ENCODE measurements at places on chromosomes 12 and 14. TPM values are rescaled to one million over a fixed set of nuclear protein-coding genes. Genes with fewer than 3 reads are reported as not detected.

Gene CYP27B1
- 1.7 TPM for total RNA-seq

Gene PLD4
- total RNA-seq, result 0.18 TPM

Gene STAC3
- total RNA-seq, result 1.8 TPM

Gene SBNO1
- 36.0 TPM for total RNA-seq

Gene PPP1R36
- total RNA-seq, result 1.3 TPM

Gene ALDH1L2
- total RNA-seq, result 85.5 TPM

Gene ADAM21
- not detected for total RNA-seq

Gene TMEM229B
- 0.37 TPM for total RNA-seq

Gene KIF5A
- 0.43 TPM for total RNA-seq

Gene GRIP1
- 9.1 TPM for total RNA-seq

Gene KLRC4
- total RNA-seq, result 3.1 TPM

Gene GLT1D1
- 0.11 TPM for total RNA-seq

Gene RNASE1
- total RNA-seq, result not detected

Gene SCN8A
- total RNA-seq, result 1.5 TPM

Gene RNU6-7
- not detected for total RNA-seq

DNA sequence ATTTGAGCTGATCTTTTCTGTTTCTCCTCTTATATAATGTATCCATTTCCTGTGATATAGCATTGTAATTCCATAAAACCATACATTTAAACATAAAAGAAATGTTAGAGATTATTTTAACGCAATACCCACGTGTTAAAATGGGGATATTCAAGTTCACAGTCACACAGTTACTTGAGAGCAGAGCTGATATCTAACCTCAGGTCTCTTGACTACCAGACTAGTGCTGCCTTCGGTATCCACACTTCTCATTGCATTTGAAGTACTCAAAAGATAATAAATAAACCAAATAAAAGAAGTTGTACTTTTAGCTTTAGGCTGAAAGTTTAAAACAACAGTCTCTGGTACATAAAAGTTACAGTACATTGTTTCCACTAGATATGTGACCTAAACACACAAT is 2.9 kb downstream of the CLECL1 start:
- no peak for DNase-seq

DNA sequence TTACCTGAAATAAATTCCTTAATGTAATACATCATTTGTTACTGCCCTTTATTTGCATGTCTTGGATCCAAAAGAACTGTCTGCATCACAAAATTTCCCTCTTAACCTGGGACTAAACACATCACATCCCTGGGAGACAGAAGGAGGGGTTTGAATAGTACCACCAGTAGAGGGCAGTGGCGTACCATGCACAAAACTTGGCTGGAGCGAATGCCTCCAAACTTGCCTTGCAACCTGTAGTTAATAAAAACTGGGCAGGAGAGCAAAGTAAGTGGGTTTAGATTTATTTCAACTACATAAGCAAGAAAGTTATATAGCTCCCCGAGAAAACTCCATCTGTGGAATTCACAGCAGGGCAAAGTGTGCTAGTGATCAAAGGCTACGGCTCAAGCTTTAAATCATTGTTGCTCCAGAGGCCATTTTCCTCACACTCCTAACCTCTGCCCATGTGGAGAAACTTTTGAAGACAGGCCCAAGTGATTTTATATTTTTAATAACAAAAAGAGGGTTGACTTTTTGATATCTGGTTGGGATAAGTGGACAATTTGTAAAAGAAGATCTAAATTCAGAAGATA is 1176.7 kb upstream of the SEL1L start:
- no peak for DNase-seq

DNA sequence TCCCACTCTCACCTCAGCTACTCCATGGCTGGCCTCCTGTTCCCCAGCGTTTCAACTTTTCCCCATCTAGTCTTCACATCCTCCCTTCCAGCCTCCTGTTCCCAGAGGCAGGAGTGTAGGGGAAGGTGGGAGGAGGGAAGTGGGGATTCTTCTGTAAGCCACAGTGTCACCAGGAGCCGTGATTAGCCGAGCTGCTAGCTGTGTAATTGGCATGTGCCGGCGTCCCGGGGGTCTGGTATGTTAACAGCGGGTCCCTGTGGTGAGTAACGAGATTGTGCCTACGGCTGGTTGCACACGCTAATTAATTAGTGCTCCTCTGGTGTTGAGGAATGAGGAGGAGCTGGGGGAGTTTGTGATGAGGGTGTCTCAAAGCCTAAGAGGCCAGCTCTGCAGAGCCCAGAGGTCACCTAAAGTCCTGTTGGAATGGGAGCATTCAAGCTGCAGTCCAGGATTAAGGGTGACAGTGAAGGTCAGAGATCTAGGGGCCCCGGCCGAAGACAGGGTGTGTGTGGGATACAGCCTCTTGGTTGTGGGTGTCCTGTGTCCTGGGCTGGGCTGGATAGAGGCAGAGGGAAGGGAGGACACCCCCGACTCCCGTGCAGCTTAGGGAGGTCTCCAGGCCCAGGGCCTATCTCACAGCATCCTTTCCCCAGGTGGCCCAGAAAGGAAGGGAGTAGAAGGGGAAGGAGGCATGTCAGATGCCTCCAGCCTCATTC is 10.0 kb upstream of the CALCOCO1 start:
- no peak for DNase-seq

GRCh38 chr12:40635141-40635731 is 57.0 kb upstream of the CNTN1 start:
- DNase-seq, result no peak

GRCh38 chr12:108622421-108622820 is 11.3 kb downstream of the SELPLG start:
- DNase-seq, result no peak

- DNase-seq, result no peak
Observed at GRCh38 chr14:91261986-91262549, 17.6 kb upstream of the GPR68 start.

- DNase-seq, result no peak
Observed at GRCh38 chr12:98456576-98457573, 58.5 kb upstream of the TMPO start.

DNA sequence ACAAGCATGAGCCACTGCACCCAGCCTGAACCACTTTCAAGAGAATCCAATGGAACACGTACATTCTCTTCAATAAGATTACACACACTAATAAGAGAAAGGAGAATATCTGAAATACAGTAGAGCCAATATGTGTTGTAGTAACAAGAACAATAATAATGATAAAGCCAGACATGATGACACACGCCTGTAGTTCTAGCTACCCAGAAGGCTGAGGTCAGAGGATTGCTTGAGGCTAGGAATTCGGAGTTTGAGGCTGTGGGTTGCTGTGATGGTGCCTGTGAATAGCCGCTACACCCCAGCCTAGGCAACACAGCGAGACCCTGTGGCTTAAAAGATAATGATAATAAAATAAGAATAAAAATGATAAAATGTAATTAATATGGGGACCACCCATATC is 15.6 kb downstream of the APOBEC1 start:
- no peak for DNase-seq

DNA sequence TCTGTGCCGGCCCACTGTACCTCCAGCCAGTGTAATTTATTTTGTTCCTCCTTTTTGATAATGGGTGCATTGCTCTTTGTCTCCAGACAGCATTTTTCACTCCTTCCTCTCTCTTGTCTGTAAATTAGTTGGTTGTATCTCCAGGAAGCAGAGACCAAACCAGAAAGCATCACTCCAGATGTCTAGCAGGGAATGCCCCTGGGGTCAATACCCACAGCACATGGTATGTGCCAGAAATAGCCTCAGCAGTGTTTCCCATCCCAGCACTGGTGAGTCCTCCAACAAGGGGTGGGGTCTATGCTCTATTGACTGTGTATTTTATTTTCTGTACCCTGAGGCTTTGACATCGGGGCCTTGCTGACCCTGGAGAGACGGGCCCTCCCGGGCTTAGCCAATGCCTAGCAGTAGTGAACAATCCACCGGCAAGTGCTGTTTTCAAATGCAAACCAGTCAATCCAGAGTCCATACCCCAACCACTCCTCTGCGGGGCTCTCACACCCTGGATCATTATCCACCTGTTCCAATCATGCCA is 50.2 kb upstream of the FZD10 start:
- DNase-seq, result no peak

DNA sequence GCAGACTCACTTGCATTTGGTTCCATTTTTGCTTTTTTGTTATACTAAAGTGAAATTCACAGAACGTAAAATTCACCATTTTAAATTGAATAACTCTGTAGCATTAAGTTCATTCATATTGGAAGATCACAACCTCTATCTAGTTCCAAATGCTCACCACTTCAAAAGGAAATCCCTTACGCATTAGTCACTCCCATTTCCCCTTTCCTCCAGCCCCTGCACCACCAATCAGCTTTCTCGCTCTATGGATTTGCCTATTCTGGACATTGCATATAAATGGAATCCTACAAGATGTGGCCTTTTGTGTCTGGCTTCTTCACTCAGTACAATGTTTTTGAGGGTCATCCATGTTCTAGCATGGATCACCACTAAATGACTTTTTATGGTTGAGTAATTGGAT is 294.5 kb downstream of the KSR2 start:
- DNase-seq, result no peak

DNA sequence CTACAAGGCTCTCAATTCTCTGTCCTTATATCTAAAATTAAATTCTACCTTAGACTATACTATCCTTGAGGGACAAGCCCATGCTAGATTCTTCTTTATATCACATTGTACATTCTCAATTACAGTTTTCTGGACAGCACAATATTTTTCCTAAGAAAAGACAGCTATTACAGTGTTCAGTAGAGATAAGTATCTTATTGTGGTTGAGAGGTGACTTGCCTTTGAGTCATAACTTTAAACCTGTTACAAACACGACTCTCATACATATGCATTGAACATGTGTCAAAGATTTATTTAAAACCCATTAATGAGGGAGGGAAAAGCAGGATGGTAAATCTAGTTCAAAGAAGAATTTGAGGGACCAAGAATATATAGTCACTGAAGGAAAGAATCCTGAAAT is 61.1 kb downstream of the TPH2 start:
- no peak for DNase-seq

DNA sequence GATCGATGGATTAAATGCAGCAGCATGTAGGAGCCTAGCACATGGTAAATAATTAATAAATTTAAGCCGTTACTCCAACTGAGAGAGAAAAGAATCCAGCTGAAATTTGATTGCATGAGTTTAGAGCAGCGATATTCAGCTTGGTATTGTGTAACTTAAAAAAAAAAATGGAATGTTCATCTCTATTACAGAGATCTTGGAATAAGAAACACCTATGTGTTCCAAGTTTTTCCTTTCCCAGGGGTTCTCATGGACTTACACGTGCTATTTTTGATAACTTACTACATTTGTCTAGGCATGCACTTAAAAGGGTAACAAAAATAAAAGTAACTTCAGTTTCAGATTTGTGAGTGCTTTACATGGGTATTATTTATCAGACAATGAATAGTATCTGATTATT is 122.8 kb downstream of the RASSF9 start:
- no peak for DNase-seq

DNA sequence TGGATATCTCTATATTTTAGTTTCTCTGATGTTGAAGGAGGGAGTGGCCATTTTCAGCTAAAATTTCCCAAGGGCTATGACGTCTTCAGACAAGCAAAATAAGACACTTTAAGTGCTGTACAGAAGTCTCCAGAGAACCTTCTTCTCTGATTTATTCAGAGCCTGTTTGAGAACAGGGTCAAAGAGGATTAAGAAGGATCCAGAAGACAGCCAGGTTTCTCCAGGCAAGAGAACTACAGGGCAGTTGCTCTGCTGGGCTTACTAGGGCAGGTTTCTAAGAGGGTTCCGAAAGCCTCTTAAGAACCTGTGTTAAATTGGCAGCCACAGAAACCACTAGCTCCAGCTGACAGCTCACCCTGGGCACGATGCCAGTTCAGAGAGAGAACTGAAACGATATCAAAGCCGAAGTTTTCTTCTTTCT is 1.2 kb downstream of the MGP start:
- DNase-seq, result no peak

- DNase-seq, result no peak
Observed at GRCh38 chr12:120116441-120116791, at the start of gene RAB35. RAB35 (minus strand) TSS chr12:120116753; CDS start chr12:120116650, 103 bp downstream.

- DNase-seq, result no peak
Observed at GRCh38 chr12:105231396-105231795, 4.6 kb downstream of the APPL2 start.

DNA sequence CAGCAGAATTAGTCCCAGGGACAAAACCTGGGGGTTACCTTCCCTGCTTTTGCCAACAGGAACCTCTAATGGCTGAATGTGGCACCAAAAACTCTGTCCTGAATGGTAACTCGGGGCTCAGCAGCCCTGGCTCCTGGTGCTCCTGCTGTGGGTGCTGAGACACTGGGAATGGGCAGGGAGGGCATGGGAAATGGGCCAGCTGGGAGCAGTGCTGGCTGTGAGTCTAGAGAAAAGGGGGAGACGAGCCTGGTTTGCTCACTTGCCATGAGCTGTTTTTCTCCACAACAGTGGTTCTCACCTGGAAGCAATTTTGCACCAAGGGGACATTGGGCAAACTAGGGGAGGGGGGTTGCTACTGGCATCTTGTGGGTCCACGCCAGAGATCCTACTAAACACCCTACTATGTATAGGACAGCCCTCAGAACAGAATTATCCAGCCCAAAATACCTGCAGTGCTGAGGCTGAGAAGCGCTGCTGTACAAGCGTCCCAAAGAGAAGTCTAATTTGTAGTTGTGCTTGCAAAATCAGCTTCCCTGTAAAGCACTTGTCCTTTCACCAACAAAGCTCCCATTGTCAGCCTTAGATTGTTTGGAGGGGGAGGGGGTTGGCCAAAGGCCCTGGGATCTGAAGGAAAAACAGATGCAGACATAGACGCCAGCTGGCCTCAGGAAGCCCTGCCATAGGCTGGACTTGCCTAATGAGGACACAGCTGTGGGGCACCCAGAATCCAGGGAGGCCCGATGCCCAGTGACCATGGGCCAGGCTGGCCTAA is 3.6 kb downstream of the LRRC74A start:
- no peak for DNase-seq

- DNase-seq, result peak; percentile 91
Observed at GRCh38 chr14:68824517-68825347, 31.9 kb upstream of the ZFP36L1 start.

DNA sequence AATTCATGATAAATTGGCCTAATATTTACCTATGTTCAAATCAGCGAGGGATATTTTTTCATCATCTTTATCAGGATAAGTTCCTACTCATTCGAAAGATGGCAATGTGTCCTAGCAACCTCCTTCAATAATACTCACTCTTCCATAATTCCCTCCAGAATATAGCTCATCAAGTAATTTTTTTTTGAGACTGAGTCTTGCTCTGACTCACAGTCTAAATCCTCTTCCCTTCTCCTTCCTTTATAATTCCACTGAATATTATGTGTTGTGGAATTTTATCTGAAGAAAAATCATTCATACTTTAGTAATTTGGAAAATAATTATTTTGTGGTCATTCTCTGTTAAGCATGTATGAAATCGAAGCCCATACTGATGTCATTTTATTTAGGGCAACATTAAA is 663.8 kb downstream of the FLRT2 start:
- DNase-seq, result no peak

DNA sequence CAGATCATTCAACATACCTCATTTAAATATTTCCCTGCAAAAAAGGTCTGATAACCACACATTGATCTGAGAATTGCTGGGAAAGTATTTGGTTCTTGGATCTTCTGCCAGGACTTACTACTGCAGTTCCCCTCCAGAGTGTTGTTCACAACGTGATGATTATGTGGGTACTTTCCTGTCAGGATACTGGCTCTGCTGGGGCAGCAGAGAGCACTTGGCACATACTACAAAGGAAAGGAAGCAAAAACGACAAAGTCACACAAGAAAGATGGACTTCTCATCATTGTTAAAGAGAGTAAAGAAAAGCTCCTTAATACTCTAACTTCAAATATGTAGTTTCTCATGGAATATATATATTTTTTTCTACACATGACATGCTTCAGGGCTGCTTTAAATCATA is 11.5 kb downstream of the GNS start:
- no peak for DNase-seq

- DNase-seq, result peak; percentile 94
Observed at GRCh38 chr12:48890657-48891418, 25.2 kb upstream of the RND1 start.

GRCh38 chr12:95343461-95344230 is 126.0 kb downstream of the VEZT start:
- no peak for DNase-seq
